GOT3 (cell line): ENCODE measurements at places on chromosomes 12 and 14.

DNA sequence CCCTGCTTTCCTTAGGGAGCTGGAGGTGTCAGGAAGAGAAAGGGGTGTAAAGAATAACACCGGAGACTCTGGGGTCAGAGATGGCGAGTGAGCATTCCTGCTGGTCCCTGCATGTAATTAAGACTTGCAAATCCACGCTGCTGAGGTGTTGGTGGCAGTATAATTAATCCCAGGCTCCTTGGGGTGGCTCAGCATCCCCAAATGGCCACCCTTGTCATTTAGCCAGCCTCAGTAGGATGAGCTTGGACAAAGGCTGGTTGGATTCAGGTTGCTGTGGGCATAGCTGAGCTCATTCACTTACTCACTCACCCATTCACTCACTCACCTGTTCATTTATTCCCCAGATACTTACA, 174.4 kb upstream of the RPH3A start:
- DNase-seq: no peak

- DNase-seq: no peak
Measured at GRCh38 chr14:60311417-60311816, 62.4 kb downstream of the PPM1A start.

GRCh38 chr14:77409131-77409533, 14.2 kb downstream of the NOXRED1 start:
- DNase-seq: no peak

DNA sequence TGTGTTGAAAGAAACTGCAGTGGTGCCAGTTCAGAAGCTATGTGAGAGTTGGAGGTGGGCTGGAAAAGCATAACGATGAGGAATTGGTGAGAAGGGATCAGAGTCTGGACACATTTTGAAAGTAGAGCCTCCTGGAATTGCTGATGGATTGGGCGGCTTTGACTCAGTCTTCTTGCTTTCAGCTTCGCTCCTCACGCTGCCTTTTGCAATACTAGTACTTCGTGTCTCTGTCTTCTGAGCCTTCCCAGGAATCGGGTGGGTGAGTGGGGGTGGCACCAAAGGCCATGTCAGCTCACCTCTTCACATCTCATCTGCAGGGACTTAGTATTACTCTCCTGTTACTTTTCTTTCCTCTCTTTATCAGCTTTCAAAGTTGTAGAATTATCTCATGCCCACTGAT, 101.6 kb upstream of the RFX4 start:
- no peak for DNase-seq
